ENCODE measurements at places on chromosomes 1 and 21. TPM values are rescaled to one million over a fixed set of nuclear protein-coding genes. Genes with fewer than 3 reads are reported as not detected.

- peak; percentile 47 for DNase-seq
Observed at GRCh38 chr1:53075761-53076163, 13.7 kb downstream of the PODN start.

GRCh38 chr1:63169057-63169456 lies 153.3 kb upstream of the FOXD3 start:
- no peak for DNase-seq

DNA sequence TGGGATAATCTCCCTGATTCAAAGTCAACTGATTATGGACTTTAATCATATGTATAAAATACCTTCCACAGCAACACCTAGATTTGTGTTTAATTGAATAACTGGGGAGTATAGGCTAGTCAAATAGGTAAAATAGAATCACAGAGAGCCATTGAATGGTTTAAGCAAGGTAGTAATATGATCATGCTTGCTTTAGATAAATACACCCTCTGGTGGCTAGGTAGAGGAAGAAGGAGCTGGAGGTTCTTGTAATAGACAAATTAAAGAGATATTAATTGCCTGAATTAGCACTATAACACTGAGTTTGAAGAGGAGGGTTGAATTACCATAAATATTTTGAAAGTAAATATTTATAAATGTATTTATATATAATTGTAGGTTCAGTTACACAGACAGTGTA lies 40.3 kb downstream of the DIRAS3 start:
- no peak for DNase-seq

DNA sequence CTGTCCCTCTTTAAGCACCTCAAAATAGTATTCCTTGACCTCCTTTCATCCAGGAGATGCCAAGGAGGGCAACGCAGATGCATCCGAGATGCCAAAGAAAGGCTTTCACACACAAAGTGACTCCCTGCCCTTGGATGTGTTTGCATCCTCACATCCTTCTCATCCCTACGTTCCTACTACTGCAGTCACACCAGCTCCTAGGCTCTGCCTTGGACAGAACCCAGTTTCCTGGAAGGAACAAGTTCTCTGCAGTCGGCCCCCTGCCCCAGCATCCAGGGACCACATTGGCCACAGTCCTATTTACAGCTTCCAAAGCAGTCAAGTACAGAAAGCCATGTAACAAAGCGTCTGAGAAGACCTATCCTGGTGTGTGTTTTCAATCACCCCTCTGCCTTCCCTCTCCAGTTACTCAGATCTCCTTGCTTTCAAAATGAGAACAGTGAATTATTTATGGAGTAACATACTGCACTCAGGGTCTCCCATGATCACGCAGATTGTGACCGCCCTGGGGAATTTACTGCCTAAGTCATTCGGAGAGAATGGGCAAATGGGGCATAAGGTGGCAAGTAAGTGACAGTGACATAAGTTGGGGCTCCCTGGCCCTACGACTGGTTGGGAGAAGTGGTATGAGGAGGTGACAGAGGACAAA lies 21.8 kb upstream of the SRP9 start:
- no peak for DNase-seq

DNA sequence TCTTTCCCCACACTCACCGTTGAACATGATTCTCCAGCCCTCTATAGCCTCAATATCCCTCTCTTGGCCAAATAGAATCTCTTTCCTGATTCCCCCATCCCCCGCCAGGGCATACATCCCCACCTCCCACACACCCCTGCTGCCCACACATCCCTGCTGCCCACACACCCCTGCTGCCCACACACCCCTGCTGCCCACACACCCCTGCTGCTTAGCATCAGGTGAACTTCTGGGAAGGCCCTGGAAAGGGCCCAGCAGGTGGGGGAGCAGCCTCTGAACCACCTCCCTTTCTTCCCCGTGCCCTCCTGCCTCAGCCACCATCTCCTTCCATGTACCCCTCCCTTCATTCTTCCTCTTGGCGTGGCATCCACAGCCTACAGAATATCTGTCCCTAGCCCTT lies 15.9 kb upstream of the IFNLR1 start:
- no peak for DNase-seq

GRCh38 chr1:180265201-180265600 lies 35.1 kb downstream of the LHX4 start:
- DNase-seq, result no peak

- DNase-seq, result no peak
Observed at GRCh38 chr1:30874176-30874575, 34.4 kb downstream of the SDC3 start.

- no peak for DNase-seq
Observed at GRCh38 chr21:32003411-32003810, 130.6 kb downstream of the HUNK start.

DNA sequence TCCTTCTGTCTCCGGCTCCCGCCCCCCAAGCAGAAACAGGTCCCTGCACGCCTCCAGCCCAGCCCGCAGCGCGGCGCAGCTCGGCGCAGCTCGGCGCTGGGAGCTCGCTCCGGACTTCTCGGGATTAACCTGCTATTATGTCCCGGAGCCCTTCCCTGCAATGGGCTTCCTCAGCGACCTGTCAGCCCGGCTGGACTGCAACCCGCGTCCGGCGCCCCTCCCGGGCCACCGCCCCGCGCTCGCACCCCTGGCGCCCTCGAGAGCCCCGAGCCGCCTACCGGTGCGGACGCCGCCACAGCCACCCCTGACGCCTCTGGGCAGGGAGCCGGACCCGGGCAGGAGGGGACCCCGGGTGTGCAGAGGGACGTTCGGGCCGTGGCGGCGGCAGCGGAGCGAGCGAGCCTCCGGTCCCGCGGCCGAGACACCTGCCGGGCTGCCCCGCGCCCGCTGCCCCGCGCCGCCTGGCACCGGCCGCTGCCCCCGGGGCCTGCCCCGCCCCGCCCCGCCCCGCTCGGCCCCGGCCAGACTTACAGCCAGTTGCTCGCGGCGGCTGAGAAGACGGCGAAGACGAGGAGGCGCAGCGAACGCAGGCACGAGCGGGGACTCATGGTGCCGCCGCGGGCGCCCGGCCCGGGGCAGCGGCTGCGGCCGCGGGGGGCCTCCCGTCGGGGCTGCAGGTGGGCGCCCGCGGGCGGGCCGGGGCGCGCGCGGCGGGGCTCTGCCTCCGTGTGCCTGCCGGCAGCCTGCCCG lies 407 bp downstream of the WNT4 start:
- no peak for DNase-seq

DNA sequence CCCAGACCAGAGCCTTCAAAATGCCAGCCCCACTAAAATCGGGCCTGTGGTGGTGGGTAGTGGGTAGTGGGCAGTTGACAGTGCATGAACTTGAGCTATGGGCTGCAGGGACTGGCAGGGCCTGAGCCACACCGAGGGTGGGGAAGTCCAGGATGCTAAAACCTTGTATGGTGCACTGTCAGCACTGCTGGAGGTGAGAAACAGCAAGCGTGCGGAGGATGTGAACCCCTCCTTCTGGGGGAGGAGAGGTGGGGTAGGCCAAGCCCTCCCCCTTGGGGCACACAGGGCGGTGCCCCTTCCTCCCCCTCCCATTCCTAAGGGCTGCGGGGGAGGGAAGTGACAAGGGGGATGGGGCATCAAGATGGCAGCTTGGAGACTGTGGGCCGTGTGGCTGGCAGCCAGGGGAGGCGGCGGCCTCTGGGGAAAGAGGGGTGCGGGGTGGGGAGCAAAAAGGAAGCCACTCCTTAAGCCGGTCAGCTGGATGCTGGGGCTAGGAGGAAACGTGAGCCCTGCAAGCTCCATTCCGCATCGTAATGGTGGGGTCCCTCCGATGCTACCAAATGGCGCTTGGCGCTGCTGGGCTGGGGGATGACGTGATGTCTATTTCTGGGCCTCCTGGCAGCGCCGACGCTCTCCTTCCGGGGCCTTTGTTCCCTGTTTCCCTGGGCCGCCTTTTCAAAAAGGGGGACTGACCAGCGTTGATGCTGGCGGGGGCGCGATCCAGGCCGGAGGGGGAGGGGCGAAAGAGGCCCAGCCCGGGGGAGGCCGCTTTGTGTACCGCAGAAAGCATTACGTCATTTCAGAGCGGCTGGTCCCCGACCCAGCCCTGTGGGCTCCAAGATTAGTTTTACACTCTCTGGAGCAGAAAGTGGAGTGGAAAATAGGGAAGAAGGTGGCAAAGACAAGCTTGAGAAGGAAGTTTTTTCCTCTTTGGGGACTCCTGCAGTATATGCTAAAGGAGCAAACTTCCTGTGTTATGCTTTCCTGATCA lies 809 bp downstream of the SYT11 start:
- DNase-seq, result peak; percentile 95

GRCh38 chr1:52235646-52236045 lies 93.8 kb downstream of the ZFYVE9 start:
- DNase-seq, result no peak

- no peak for DNase-seq
Observed at GRCh38 chr21:43758811-43759210, 17.3 kb downstream of the CSTB start.

DNA sequence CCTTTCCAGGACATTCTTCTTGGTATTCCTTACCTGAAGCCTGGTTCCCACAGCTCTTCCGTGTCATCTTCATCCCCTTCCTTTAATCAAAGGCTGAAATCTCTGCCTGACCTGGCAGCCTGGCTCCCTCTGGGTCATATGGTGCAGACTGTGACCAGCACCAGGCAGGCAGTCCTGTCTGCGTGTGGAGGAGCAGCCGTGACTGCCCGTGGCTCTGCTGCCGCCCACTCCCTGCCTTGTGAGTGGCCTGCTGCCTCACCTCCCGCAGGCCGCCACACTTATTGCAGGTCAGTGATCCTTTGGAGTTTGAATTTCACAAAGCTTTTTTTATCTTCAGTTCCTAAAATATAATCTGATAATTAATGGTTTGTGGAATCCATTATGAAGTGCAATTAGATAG lies 36.2 kb upstream of the EPHA8 start:
- peak; percentile 26 for DNase-seq

The NBPF6 gene
- total RNA-seq, result not detected

The TNFRSF8 gene
- total RNA-seq, result 1.4 TPM

The AADACL3 gene
- not detected for total RNA-seq

The ADAM30 gene
- 0.11 TPM for total RNA-seq

Measured in cardiac septum (tissue), 1 donor.